ENCODE measurements at places on chromosomes 7 and 10. TPM values are rescaled to one million over a fixed set of nuclear protein-coding genes. Genes with fewer than 3 reads are reported as not detected.
A peak's percentile ranks its signal among the peaks of the same experiment; 100 is the strongest.

NKX1-2 gene
- total RNA-seq = 15.3 TPM

UPK3BL1 gene
- total RNA-seq = 12.4 TPM

ACSM6 gene
- total RNA-seq = not detected

ANXA8 gene
- total RNA-seq = 0.22 TPM

GRCh38 chr10:130901311-130902165, 410.0 kb downstream of the TCERG1L start:
- no peaks in the 10 kb centered on the region for H3K27me3 ChIP-seq
- no peaks in the 10 kb centered on the region for H3K36me3 ChIP-seq
- no peaks in the 10 kb centered on the region for H3K4me1 ChIP-seq
- H3K4me3 ChIP-seq = no peak overlapping the region

DNA sequence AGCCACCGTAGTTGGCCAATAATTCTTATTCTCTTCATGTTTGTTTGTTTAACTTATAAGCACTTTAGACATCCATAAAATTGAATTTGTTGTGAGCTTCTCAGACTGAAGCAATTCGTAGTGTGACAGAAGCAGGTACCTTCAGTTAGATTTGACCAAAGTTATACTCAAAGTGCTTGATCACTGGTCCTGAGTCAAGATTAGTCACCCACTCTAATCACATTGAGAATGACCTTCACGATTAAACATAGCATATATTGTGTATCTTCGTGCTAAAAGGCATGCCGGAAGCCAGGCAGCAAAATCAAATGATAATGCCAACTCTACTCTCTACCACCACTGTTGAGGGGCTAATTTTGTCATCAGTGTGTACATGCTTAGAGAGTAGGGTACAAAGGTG, 763.7 kb upstream of the MBL2 start:
- H3K27me3 ChIP-seq = no peaks in the 10 kb centered on the region
- no peak overlapping the region for H3K27ac ChIP-seq
- H3K4me1 ChIP-seq = no peaks in the 10 kb centered on the region
- no peak overlapping the region for H3K4me3 ChIP-seq
- peaks cover 2% of the 10 kb centered on the region for H3K36me3 ChIP-seq

GRCh38 chr10:14806318-14806717, 31.5 kb downstream of the CDNF start:
- H3K4me3 ChIP-seq = no peak overlapping the region
- DNase-seq = no peak
- no peak overlapping the region for H3K27ac ChIP-seq
- no peaks in the 10 kb centered on the region for H3K36me3 ChIP-seq
- H3K27me3 ChIP-seq = no peaks in the 10 kb centered on the region
- no peaks in the 10 kb centered on the region for H3K4me1 ChIP-seq

GRCh38 chr7:90459888-90460287, 9.6 kb upstream of the PTTG1IP2 start:
- H3K27me3 ChIP-seq = no peaks in the 10 kb centered on the region
- peaks cover 8% of the 10 kb centered on the region for H3K36me3 ChIP-seq
- no peak overlapping the region for H3K27ac ChIP-seq
- DNase-seq = no peak
- no peaks in the 10 kb centered on the region for H3K4me1 ChIP-seq

- no peaks in the 10 kb centered on the region for H3K4me1 ChIP-seq
- no peaks in the 10 kb centered on the region for H3K36me3 ChIP-seq
- H3K4me3 ChIP-seq = no peak overlapping the region
- no peak for DNase-seq
These were observed 151.8 kb upstream of the AHR start for GRCh38 chr7:17146621-17147020.

GRCh38 chr10:58326967-58327381, 7.8 kb upstream of the UBE2D1 start:
- no peaks in the 10 kb centered on the region for H3K4me1 ChIP-seq
- DNase-seq = peak; percentile 67
- no peak overlapping the region for H3K27ac ChIP-seq
- no peaks in the 10 kb centered on the region for H3K27me3 ChIP-seq
- H3K4me3 ChIP-seq = no peak overlapping the region
- H3K36me3 ChIP-seq = no peaks in the 10 kb centered on the region
